ENCODE measurements at places on chromosomes 11 and 22.

- no peak for DNase-seq
Measured at GRCh38 chr11:134630861-134631260, 218.8 kb upstream of the B3GAT1 start.

GRCh38 chr11:83092488-83093384 is 21.0 kb upstream of the RAB30 start:
- DNase-seq, result peak; percentile 97

GRCh38 chr11:103671143-103671651 is 365.2 kb upstream of the DDI1 start:
- no peak for DNase-seq

DNA sequence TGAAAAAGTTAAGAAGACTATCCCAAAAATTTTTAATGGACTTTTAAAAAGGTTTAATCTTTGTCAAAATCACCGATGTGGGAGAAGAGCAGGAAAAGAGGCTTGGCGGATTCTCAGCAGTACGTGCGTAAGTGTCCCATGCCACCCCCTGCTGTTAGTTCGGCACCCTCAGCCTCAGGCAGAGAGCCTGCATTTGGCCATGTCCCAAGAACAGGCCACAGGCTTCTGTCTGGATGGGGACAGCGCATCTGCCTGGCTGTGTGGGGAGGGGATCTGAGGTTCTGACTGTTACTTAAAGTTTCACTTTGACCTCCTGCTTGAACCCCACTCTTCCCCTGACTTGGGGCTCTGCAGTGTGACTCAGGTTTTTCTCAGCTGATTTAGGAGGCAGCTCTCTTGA is 35.3 kb downstream of the EXT2 start:
- DNase-seq, result no peak

DNA sequence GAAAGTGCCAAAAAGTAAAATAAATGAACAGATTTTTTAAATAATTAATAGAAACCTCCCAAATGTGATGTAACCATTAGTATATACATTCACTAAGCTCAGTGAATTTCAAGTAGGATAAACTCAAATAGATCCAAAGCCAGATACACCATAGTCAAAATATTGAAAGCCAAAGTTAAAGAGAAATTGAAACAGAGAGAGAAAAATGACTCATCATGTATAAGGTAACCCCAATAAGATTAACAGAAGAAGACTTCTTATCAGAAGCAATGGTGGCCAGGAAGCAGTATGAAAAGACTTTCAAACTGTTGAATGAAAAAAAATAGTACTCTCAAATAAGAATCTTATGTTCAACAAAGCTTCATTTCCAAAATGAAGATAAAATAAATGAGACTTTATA is 70.5 kb downstream of the LUZP2 start:
- DNase-seq, result no peak

- no peak for DNase-seq
Measured at GRCh38 chr11:29527391-29527936, 489.4 kb downstream of the KCNA4 start.

GRCh38 chr22:39984006-39984405 is 10.7 kb upstream of the FAM83F start:
- DNase-seq, result no peak

GRCh38 chr22:42459287-42460063 is 27.3 kb upstream of the NFAM1 start:
- DNase-seq, result no peak

- DNase-seq, result no peak
Measured at GRCh38 chr11:35857922-35858321, 85.9 kb upstream of the LDLRAD3 start.

GRCh38 chr11:12180257-12181205 is 70.1 kb downstream of the MICAL2 start:
- no peak for DNase-seq

DNA sequence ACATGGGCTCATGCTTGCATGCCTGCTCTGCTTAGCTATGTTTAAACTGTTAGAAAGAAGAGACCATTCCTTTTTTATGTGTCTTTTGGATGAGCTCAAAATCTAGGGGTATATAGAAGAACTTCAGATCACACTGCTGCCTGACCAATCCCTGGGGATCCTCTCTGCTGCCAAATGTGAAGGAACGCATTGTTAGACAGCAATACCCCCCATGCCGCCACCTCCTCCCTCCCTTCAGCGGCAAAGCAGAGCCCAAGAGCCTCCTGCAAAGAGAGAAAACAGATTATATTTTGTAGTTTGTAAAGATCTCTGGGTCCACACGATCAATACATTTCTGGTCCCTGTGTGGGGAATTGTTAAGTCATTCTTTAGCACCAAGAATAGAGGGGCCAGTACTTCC is 677.6 kb downstream of the NTM start:
- peak; percentile 32 for DNase-seq

DNA sequence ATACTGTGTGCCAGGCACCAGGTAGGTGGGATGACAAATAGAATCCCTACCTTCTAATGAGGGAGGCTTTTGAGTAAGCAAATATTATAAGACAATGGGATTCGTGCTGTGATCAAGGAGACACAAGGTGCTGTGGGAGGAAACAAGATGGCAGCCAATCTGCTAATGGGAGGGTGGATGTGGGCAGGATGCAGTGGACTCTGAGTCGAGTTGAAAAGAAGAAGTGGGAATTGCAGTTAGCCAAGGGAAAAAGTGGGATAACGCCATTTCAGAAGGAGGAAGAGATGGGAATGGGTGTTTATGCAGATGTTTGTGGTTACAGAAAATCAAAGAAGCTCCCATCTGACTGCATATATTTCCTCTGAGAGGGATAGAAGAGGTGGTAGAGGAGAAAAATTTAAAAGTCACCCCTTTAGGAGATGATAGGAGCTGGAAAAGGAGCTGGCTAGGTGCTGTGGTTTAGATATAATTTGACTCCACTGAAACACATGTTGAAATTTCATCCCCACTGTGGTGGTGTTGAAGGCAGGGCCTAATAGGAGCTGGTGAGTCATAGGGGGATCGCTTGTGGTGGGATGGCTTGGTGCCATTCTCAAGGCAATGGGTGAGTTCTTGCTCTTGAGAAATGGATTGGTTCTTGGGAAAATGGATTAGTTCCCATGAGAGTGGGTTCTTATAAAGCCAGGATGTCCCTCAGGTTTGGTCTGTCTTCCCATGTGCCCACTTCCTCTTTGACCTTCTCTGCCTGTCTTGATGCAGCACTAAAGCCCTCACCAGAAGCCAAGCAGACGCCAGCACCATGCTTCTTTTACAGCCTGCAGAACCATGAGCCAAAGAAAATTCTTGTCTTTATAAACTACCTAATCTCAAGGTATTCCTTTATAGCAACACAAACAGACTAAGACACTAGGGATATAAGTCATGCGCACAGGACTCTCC is 30.0 kb upstream of the POU2AF1 start:
- peak; percentile 72 for DNase-seq

DNA sequence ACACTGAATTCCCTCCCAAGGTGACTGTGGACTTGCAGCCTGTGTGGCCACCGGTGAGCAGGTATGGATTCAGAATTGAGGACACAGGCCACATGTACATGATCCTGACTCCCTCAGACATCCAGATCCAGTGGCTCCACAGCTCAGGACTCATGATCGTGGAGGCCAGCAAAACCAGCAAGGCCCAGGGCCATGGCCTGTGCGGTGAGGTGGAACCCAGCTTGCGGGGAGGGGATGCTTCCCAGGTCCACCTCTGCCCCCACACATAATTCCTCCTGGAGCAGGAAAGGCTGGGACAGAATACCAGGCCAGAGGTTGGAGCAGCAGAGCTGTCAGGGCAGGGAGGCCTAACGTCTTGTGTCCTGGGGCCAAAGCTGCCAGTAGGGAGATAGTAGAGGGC is 82.1 kb downstream of the OTOG start:
- no peak for DNase-seq

- no peak for DNase-seq
Measured at GRCh38 chr22:28951969-28952521, 68.7 kb downstream of the ZNRF3 start.

GRCh38 chr22:40202225-40202944 is 24.7 kb downstream of the TNRC6B start:
- DNase-seq, result no peak

- peak; percentile 93 for DNase-seq
Measured at GRCh38 chr11:115498354-115498753, 5.9 kb downstream of the CADM1 start.

GRCh38 chr11:75465701-75466531 is 32.9 kb upstream of the KLHL35 start:
- no peak for DNase-seq

DNA sequence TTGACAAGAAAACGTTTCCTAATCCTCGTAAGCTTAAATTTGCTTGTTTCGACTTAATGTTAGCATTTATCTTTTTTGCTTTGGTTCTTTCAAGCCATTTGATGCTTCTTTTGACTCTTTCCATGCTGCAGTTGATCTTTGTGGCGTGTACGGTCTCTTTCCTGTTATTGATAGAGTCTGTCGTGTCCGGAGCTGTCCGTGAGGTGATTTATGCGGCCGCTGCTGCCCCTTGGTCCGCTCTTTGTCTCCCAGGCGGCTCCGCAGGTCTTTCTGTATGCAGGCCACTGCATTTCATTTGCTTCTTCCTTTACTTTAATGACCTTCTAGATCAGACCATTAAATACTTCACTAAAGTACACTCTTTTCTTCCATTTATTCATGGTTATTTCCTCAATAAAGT is 50.3 kb downstream of the TBC1D22A start:
- no peak for DNase-seq

DNA sequence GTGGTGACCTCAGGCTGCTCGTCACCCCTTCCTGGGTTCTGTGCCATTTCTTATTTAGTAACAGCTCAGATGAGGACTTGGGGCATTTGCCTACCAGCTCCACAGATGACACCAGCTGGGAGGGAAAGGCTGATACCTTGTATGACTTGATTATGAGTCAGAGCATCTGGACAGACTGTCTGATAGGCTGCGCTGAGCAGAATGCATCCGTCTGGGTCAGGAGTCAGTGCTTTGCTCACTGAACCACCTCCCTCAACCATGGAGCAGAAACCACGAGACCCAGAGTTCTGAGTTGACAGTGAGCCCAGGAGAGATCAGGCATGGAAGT is 6.8 kb downstream of the ST14 start:
- peak; percentile 51 for DNase-seq

- DNase-seq, result peak; percentile 89
Measured at GRCh38 chr11:69705901-69706787, 2.3 kb upstream of the FGF19 start.

DNA sequence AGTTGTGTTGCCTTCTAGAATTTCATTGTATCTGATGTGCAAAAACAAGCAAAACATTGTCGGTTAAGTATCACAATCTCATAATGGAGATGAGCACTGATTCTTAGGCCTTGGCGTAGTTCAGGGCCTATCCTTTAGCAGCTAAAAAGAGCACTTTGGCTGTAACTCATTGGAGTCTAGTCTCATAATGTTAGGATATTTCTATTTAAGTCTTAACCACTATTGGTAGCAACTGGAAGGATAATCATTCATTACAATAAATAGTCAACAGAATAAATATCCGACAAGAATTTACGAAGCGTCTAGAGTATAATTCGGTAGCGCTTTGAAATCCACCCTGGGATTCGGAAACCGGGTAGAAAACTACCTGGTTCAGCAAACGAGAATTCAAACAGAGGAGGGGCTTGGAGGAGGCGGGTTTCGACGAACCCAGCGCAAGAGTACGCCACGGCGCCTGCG is 461 bp upstream of the EED start:
- peak; percentile 96 for DNase-seq

- DNase-seq, result peak; percentile 13
Measured at GRCh38 chr11:128095466-128095981, 491.8 kb downstream of the ETS1 start.

GRCh38 chr11:12430954-12431595 is 53.7 kb downstream of the PARVA start:
- DNase-seq, result peak; percentile 40

Measured in NCI-H69 (cell line).